ENCODE measurements at places on chromosomes 5 and 9. TPM values are rescaled to one million over a fixed set of nuclear protein-coding genes. Genes with fewer than 3 reads are reported as not detected.

- no peak for DNase-seq
Measured at GRCh38 chr5:52772668-52773067, 15.0 kb upstream of the ITGA1 start.

DNA sequence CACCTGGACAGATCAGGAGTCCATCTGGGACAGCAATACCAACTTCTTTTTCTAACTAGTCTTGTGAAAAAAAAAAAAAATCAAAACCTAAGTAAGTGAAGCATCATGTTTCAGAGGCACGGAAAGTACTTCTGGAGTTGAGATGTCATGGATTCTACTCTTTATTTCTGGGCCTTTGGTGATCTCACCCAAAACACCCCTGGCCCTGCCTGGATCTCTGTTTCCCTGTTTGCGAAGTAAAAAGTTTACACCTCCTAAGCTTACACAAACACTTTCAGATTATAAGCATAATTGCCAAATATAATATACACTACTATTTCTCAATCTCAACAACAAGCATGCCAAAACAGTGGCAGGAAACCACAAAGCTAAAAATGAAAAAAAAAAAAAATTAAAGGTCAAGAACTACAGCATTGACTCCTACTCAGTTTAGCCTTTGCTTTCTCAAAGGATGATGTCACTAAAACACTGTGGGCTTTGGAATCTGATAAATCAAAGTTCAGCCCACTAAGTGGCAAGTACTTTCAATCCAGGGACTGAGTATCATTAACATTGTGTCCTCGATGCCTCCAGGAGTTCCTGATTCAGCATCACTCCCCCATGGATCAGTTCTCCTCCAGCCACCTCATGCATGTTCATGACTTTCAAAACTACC is 291.9 kb downstream of the NFIB start:
- DNase-seq: no peak

DNA sequence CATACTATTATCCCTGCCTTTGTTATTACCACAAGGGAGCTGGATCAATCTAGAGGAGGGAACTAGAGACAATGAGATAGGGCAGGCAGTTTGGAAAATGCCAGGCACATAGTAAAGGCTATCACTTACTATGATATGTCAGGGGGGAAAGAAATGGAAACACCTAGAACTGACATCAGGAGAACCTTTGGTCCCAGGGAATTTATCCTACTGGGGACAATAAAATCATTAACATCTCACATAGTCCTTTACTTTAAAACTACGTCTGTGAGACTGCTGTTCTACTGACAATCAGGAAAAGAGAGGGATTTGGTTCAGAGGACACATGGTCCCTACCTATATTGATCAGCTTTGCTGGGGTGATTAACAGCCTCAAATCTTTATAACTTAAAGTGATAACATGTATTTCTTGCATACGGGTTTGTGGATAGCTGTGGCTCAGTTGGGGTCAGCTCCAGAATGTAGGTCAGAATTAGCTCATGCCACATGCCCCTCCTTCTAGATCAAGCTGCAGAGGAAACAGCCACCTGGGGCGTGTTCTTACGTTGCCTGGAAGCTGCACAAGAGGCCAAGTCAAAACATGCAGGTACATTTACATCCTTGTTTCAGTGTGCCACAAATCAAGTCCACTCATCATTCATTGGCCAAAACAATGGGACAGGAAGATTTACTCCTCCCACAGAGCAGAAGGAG is 43.9 kb upstream of the ALDOB start:
- peak; percentile 29 for DNase-seq

DNA sequence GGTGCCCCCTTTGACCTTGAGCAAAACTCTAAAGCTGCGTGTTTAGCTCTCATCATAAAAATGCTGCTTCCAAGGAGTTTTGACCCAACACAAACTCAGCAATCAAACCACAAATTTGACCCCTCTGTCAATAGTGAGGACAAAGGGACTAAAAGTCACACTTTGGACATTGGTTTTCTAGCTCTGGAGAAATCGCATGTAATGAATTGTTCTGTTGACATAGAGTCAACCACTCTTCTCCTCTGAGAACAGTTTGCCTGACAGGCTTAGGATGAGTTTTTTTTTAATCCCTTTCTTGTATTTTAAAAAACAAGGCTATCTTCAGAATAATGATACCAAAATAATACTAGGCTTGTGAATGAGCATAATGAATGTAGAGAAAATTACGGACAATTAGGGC is 61.1 kb upstream of the MAN2A1 start:
- no peak for DNase-seq

DNA sequence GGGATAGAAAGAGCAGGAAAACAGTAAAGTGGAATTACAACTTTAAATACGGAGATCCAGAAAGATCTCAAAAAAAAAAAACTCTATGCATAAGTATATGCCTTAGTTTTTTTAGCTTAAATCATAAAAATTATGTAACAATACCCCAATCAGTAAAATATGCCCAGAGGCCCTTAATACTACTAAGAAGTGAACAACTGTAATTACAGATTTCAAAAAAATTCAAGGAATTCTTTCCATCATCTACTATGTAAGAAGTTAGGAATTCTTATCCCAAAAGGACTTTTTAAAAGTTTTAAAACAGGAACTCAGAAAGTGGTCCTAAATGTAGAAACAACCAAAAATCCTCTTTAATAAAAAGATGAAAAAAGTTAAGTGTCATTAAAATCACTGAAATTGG is 111.3 kb downstream of the SSBP2 start:
- no peak for DNase-seq

DNA sequence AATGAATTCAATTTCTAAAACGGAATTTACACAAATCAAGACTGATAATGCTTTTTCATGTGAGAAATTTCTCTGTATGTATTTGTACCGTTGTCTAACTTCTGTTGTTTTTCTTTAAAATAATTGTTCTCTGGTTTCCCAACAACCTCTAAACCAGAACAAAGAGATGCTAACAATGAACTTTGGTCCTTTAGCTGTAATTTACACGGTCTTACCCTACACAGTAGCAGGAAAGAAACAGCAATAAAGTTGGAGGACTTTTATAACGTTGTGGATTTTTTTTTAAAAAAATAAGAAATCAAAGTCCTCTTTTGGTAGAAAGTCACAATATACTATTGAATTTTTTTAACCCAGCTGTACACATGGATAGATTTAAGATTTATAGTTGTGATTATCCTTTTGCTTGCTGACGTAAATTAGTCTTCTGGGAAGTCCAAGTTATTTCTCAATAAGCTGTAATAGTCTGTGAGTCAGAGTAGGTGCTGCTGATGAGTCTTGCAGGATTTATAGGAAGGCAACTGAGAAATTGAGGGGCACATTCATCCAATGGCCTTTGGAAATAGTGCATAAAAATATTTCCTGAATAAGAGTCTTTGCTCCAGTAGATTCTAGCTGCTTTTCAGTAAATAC is 76.8 kb upstream of the PCSK1 start:
- DNase-seq: no peak

GRCh38 chr9:94794476-94795167 is 68.1 kb downstream of the AOPEP start:
- DNase-seq: no peak

Gene ELP1
- total RNA-seq: 7.3 TPM

Gene CCDC152
- total RNA-seq: 0.79 TPM

Gene SH3RF2
- 15.7 TPM for total RNA-seq

Gene ITK
- 0.81 TPM for total RNA-seq

Gene PAEP
- total RNA-seq: not detected

Gene ZBTB43
- 4.6 TPM for total RNA-seq

Gene SLC35D2
- 27.5 TPM for total RNA-seq

Gene LCN2
- 52.1 TPM for total RNA-seq

All from pancreas (tissue), 10 donors.